ENCODE measurements at places on chromosomes 3 and 15. TPM values are rescaled to one million over a fixed set of nuclear protein-coding genes. Genes with fewer than 3 reads are reported as not detected.

GRCh38 chr3:45024542-45025255, 1.4 kb upstream of the CLEC3B start:
- no peak for DNase-seq

Gene HCN4
- total RNA-seq: 0.23 TPM

Gene ZIC1
- 0.48 TPM for total RNA-seq

Gene CAPN3
- total RNA-seq: 21.5 TPM

Gene ERC2
- 0.06 TPM for total RNA-seq

DNA sequence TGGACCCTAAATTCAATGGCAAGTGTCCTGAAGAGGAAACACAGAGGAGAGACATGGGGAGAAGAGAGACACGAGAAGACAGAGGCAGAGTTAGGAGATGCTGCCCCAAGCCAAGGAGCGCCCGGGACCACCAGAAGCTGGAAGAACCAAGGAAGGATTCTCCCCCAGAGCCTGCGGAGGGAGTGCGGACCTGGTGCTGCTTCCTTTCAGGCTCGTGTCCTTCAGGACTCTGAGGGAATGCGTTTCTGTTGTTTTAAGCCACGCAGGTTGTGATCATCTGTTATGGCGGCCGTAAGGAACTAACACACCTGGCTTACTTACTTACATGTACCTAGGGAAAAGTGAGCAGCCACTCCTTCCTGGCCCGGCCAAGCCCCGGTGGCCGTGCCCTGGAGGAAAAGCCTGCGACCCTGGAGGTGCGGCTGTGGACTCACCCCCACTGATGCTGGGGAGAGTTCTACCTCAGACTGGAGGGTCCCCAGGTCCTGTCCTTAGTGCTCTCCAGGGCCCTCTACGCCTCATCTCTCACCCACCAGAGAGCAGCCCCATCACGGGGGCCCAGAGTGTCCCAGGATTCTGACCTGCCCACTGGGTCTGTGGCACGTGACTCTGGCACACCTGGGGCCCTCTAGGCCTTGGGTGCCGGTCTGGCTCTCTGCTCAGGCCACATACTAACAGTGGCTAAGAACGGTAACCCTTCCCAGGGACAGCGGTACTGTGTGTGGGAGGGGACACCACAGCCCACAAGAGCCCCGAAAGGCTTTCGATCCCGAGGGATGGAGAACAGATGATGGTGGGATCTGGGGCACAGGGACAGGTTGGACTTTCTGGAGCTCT, 61.8 kb downstream of the ITGA11 start:
- no peak for DNase-seq

GRCh38 chr15:89680282-89680873, 1.2 kb upstream of the PLIN1 start:
- peak; percentile 85 for DNase-seq

GRCh38 chr3:119019767-119020518, 14.7 kb downstream of the IGSF11 start:
- no peak for DNase-seq

DNA sequence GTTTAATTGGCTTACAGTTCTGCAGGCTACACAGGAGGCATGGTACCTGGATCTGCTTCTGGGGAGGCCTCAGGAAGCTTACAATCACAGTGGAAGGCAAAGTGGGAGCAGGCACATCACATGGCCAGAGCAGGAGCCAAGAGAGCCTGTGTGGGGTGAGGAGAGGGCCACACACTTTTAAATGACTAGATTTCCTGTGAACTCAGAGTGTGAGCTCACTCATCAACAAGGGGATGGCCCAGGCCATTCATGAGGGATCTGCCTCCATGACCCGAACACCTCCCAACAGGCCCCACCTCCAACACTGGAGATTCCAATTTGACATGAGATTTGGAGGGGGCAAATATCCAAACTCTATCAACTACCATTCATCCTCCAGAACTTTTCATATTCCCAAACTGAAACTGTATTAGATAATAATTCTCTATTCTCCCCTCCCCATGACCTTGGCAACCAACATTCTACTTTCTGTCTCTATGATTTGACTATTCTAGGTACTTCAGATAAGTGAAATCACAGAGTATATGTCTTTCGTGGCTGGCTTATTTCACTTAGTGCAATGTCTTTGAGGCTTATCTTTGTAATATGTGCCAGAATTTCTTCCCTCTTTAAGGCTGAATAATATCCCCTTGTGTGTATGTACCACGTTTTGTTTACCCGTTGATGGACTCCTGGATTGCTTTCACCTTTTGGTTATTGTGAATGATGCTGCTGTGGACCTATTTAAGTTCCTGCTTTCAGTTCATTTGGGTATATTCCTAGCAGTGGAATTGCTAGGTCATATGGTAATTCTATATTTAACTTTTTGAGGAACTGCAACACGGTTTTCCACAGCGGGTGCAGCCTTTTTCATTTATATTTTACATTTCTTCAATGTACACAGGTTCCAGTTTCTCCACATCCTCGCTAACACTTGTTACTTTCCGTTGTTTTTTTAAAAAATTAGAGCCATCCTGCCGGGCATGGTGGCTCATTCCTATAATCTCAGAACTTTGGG, 43.8 kb downstream of the TKT start:
- DNase-seq: no peak

GRCh38 chr3:192804502-192804901, 77.2 kb upstream of the FGF12 start:
- DNase-seq: no peak

- no peak for DNase-seq
These were observed 223.9 kb downstream of the LRTM1 start for GRCh38 chr3:54703923-54704322.

- no peak for DNase-seq
These were observed 33.1 kb downstream of the CDC25A start for GRCh38 chr3:48155122-48155521.

Gene ZNF385D
- total RNA-seq: 3.1 TPM

DNA sequence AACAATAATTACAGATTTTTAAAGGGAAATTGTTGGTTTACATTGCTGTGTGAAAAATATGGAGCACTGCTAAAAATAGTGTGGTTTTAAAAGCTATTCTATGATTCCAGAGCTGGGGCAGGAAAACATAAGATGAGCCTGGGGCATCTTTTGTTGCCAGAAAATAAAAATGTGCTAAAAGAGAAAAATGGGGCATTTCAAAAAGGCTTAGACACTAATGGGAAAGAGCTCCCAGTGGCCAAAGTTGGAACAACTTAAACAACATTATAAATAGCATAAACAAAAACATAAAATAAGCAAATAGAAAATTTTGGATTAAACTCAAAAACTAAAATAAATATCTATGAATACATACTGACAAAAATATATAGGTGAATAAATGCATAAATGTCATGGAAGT, 478.9 kb downstream of the NLGN1 start:
- no peak for DNase-seq

Gene PLCB2
- 21.8 TPM for total RNA-seq

DNA sequence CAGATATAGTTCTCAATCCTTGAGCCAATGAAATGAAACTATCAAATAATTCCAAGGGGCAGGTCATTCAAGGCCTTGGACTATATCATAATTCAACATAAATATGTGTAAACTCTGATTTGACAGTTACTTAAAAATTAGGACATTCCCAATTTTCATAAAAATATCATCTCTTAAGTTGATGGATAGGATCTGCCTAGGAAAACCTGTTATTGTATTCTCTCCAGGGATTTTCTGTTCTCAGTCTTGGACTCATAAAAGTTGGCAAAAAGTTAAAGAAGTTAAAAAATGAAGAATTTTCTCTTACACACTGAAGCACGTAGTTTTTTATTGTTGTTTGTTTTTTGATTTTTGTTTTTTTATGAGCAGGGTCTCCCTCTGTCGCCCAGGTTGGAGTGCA, 109.0 kb downstream of the TP63 start:
- DNase-seq: no peak

DNA sequence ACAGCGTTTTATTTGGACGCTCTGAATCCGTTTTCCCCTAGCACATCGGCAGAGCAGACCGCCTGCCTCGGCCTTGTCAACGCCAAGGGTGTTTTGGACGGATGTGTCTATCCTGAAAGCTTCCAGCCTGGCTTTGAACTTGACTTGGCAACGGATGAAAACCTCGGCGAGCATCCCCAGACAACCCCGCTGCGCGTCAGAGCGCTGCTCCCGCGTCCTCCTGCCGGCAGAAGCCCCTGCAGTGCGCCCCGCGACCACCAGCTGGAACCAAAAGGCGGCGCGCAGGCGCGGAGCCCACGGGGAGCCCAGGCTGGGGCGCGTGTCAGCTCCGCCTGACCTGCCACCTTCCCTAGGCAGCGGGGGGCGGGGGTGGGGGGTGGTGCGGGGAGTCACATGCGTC, 26.2 kb upstream of the ARL8B start:
- DNase-seq: no peak

- DNase-seq: no peak
These were observed 23.3 kb downstream of the ANAPC13 start for GRCh38 chr3:134462331-134462941.

DNA sequence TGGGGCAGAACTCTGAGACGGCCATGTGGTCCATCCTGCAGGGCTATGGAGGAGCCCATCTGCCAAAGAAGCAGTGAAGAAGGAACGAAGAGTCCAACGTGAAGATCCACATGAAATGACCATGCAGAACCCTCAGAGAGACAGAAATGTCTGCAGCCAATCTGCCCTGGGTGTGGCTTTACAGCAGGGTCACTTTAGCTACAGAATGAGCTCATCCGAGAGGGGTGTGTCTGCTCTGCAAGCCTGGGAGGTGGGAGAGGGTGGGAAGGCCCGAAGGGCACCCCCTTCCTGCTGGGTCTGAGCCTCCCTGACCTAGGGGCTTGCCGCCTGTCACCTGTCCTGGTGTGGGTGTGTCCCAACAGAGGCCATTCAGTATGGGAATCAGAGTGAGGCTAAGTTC, 176.3 kb downstream of the ATP10A start:
- no peak for DNase-seq

GRCh38 chr3:39637807-39638206, 170.3 kb downstream of the MOBP start:
- no peak for DNase-seq

Gene RYR3
- 0.84 TPM for total RNA-seq

GRCh38 chr3:94036909-94037507, 8.6 kb upstream of the STX19 start:
- DNase-seq: peak; percentile 29

Gene SERPINI2
- not detected for total RNA-seq

DNA sequence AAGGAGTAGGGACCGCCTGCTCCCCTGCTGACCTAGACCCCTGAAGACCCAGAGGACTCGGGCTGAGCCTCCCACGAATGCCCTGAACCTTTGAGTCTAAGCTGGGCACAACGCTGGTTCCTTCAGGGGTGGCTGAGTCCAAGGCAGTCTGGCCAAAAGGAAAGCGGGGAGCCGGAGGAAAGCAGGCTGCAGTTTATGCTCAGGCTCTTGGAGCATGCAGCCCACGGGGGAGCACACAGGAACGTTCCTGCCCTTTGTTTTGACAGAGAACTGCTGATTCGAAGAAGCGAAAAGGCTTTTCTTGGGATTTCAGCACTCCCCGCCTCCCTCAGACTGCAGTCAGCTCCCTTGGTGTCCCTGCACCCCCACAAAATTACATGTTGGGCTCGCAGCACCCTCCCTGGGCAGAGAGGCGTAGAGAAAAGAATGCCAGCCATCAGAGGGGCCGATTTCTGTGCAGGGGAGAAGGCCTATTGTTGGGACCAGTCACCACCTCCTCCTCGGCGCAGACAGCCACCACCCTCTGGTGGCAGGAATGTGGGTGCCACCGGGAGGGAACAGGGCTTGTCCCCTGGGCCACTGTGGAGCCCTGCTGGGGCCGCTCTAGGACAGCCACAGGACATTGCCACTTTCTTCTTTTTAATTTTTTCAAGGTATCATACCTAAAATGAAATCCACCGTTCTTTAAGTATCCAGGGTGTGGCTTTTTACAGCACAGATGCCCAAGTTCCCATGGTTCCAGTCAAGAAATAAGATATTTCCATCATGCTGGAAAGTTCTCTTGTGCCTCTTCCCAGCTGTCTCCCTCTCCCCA, 72.2 kb downstream of the SMAD6 start:
- DNase-seq: peak; percentile 92

Gene TMEM207
- not detected for total RNA-seq

Gene GOLGA8H
- total RNA-seq: 0.19 TPM

DNA sequence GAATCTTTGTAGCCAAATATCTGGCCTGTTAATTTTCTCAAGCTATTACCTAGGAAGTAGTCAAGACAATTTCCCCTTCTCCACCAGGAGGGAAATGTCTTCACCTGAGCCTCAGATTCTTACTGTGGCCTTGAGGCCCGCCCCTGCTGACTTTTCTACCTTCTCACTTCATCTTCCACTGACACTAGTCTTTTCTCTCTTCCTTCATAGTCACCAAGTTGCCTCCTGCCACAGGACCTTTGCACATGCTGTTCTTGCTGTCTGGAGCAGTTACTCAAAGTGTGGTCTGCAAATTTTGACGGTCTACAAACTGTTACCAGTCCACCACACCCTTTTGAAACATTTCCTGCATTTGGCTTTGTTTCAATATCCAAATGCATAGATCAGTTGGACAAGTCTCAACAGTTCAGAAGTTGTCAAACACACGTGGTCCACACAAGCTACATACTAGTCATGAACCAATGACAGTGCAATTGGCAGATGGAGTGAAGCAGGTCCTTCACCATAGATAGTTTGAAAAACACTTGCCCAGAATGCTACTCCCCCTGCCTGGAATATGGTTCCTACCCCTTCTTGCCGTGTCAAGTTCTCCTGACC, 100.5 kb downstream of the OSBPL10 start:
- DNase-seq: no peak

- DNase-seq: no peak
These were observed 211.6 kb downstream of the RAP2B start for GRCh38 chr3:153373606-153374005.

DNA sequence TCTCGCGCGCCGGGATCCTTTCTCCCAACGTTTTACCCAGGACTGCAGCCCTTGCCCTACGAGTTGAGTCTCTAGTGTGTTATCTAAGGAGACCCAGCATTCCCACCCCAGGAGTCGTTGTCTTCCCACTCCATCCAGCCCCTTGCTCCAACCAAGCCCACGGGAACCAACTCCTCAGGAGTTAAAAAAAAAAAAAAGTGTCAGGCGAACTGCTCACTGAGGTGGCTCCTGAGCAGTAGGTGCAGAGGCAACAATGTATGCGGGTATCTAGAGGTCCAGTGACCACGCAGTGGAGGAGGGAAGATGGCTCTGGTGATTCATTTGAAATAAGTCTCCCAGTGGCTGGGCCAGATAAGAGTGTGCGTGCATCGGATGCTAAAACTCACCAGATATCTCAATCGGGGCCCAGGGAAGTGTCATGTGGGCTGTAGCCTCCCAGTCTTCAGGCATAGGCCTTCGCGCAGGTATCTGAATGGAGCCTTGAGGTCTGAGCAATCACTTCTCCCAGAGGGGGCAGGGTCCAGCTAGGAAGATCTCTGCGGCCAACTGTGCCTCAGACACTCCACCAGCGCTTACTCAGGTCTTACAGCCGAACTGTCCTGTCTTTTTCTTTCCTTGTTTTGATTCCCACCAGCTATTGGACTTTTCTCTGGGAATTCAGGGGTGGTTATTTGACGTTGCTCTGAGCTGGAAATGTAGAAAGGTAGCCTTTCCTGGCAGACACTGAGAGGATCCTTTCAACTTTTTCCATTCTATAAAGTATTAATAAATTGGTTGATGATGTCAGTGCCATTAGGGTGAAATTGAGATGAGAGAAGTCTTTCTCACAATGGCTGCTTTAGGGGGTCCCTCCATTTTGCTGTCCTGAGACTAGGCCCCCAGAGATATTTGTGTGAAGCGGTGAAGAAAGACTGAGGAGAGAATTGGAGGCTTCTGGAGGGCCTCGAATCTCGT, 21.0 kb downstream of the ZIC4 start:
- DNase-seq: no peak

Gene TTLL13
- 0.34 TPM for total RNA-seq

Gene CRABP1
- 0.67 TPM for total RNA-seq
